ENCODE measurements at places on chromosomes 16 and 17. TPM values are rescaled to one million over a fixed set of nuclear protein-coding genes. Genes with fewer than 3 reads are reported as not detected.

ZNF385C gene
- 0.57 TPM for polyA plus RNA-seq

TNFRSF17 gene
- polyA plus RNA-seq, result 1.3 TPM

CSH2 gene
- polyA plus RNA-seq, result not detected

ABHD15 gene
- polyA plus RNA-seq, result 6.3 TPM

KRTAP4-6 gene
- not detected for polyA plus RNA-seq

LRRC75A gene
- 0.68 TPM for polyA plus RNA-seq

SHCBP1 gene
- polyA plus RNA-seq, result 1.5 TPM

NAGS gene
- 6.4 TPM for polyA plus RNA-seq

ABCA6 gene
- 8.7 TPM for polyA plus RNA-seq

RBFOX1 gene
- polyA plus RNA-seq, result not detected

RAB26 gene
- polyA plus RNA-seq, result 1.0 TPM

BICDL2 gene
- polyA plus RNA-seq, result 12.7 TPM

GH2 gene
- not detected for polyA plus RNA-seq
